ENCODE measurements at places on chromosomes 2 and 18.

GRCh38 chr2:239108459-239108858 is 260.6 kb downstream of the TWIST2 start:
- no peak for DNase-seq

GRCh38 chr2:203586696-203587095 is 51.6 kb upstream of the RAPH1 start:
- no peak for DNase-seq

GRCh38 chr2:30777661-30778505 is 29.4 kb downstream of the CAPN13 start:
- no peak for DNase-seq

GRCh38 chr2:20353241-20353992 is 2.8 kb upstream of the PUM2 start:
- no peak for DNase-seq

DNA sequence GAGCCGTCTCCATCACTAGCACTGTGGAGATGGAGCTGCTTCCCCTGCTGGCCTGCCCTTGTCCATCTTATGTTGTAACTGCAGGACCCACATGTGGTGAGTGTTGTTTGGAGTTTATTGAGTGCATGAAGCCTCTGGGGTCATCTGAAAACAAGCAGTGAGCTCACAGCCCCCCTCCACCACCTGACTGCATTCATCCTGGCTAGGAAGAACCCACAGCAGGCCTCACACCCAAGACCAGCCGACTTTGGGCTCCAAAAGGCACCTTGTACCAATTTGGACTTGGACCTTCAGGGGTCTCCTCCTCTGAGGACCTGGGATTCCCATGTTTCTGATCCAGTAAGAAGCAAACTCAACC is 116.1 kb downstream of the TWIST2 start:
- DNase-seq: no peak

GRCh38 chr2:68749345-68749744 is 14.7 kb downstream of the ARHGAP25 start:
- DNase-seq: peak; percentile 1

GRCh38 chr2:104468846-104469245 is 385.1 kb upstream of the POU3F3 start:
- no peak for DNase-seq

GRCh38 chr2:101958061-101958460 is 33.7 kb upstream of the IL1R2 start:
- DNase-seq: no peak

DNA sequence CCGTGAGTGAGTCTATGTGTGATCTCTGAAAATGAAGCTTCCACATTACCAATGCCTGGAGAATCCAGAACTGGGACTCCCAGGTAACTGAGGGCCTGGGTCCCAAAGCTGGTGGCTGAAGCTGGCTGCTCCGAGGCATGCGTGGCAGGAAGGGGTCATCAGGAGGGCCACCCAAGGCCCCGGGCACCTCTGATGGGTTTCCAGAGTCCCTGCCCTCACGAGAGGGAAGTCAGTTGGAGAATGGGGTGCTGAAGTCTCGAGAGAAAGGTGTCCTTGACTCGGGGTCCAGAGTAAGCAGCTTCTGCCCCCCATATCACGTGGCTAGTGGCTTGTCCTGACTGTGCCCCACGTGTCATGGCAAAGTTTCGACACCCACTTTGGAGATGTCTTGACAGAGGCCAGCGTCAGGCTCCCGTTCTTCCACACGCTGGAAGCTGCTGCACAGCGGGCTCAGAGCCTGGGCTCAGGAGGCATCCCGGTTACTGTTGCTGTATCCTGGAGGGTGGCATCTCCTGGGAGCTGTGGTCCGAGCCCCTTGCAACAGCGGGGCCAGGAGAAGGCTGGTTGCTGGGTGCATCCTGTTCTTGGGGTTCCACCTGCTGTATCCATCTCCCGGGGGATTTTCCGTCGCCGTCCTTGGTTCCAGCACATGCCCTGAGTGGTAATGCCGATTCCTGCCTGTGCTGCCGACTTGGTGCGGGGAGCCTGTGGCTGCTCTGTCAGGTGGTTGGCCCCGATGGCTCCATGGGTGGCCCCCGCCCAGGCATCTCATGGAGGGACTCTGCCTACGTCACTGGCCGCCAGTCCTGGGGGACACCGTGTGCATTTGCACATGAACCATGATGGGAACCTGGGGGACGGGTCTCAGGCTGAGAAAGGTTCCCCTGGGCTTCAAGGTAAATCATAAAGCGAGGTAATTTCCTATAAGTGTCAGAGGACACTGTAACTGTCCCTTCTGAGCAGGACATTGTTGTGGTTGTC is 183.3 kb upstream of the HDAC4 start:
- no peak for DNase-seq

GRCh38 chr2:74831693-74832530 is 2.0 kb upstream of the HK2 start:
- no peak for DNase-seq

GRCh38 chr2:46547223-46548102 is 68.1 kb downstream of the TMEM247 start:
- DNase-seq: no peak

DNA sequence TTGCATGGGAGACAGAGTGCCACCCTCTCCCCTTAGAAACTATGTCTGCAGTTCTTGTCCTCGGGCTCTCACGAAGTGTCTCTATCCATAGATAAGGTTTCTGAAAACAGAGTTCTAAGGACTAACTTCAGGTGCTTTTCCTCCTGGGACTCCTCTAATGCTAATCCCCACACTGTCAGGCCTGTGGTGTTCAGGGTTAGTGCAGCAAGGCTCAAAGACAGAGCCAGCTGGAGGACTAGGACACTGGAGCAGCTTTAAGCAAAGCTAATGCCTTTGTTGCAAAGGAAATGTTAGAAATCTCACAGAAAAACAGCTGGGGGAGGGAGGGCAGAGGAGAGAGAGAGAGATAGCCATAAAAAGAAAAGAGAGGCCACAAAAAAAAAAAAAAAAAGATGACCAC is 824.0 kb upstream of the FSHR start:
- no peak for DNase-seq

GRCh38 chr2:20933714-20934113 is 110.2 kb downstream of the APOB start:
- DNase-seq: no peak

DNA sequence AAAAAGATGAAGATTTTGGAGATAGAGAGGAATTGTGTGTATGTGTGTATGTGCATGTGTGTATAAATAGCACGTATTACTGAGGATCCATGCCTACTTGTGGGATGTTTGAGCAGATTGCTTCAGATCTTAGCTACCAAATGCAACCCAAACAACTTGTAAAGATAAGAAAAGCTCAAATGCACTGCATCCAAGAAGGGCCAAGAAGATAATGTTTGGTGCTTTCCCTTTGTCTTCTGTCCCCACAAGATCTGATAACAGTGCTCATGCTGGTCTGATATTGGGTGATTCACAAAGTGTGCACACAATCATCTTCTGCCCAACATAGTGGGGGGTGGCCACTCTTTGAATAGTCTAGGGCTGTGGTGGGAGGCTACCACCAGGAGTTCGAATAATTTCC is 284.8 kb upstream of the CYRIA start:
- no peak for DNase-seq

All from stimulated activated CD4-positive, alpha-beta T cell treated with anti-CD3 and anti-CD28 coated beads, Interleukin-4, amount 100 ng/mL, for 24 hours (primary cell).